ENCODE measurements at places on chromosomes 1 and 21. TPM values are rescaled to one million over a fixed set of nuclear protein-coding genes. Genes with fewer than 3 reads are reported as not detected.

The NTMT2 gene
- polyA plus RNA-seq = not detected

The WNT2B gene
- 7.5 TPM for polyA plus RNA-seq

The BSND gene
- polyA plus RNA-seq = not detected

The GBP6 gene
- 0.04 TPM for polyA plus RNA-seq

The ZCCHC17 gene
- polyA plus RNA-seq = 28.5 TPM

The OPTC gene
- polyA plus RNA-seq = not detected

The EFCAB7 gene
- 9.6 TPM for polyA plus RNA-seq

The RASAL2 gene
- polyA plus RNA-seq = 17.0 TPM

- DNase-seq = no peak
Measured at GRCh38 chr1:104229860-104230259, 480.2 kb downstream of the AMY1C start.

- DNase-seq = no peak
Measured at GRCh38 chr1:119001181-119002027, 13.3 kb upstream of the TBX15 start.

DNA sequence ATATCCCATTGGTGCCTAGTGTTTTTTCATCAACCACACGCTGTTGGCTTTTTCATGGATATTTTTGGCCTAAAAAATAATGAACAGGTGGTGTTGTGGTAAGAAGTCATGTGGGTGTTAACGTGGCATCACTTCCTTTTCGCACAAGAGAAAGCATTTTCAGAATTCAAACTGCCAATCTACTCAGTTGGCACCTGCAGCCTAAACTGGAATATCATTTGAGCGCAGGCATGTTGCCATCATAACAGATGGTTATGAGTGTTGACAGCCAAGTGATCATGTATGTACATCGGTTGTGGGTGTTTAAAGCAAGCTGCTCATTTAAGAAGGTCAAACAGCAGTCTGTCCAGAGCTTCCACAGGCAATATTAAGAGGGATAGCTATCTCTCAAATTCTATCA is 1963.0 kb downstream of the NCAM2 start:
- DNase-seq = no peak

GRCh38 chr1:232529747-232530146 is 100.2 kb downstream of the SIPA1L2 start:
- DNase-seq = no peak

GRCh38 chr1:231240531-231240882 is 505 bp upstream of the GNPAT start:
- no peak for DNase-seq

DNA sequence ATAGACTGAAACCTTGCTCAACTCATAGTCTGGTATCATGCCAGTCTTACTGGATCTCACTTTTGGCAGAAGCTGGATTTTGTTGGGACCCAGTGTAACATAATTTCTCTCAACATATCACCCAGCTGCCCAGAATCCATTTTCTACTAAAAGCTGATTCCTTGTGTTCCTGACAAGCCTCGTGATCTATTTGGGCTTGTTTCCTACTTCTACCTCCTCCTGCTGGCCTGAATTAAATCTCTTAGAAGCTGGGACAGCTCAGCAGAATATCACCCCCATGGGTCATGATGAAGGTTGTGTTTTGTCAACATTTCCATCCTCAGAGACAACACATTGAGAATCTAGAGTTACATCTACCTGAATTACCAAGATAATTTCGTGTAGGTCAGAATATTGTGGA is 7.7 kb downstream of the GOLT1A start:
- no peak for DNase-seq

DNA sequence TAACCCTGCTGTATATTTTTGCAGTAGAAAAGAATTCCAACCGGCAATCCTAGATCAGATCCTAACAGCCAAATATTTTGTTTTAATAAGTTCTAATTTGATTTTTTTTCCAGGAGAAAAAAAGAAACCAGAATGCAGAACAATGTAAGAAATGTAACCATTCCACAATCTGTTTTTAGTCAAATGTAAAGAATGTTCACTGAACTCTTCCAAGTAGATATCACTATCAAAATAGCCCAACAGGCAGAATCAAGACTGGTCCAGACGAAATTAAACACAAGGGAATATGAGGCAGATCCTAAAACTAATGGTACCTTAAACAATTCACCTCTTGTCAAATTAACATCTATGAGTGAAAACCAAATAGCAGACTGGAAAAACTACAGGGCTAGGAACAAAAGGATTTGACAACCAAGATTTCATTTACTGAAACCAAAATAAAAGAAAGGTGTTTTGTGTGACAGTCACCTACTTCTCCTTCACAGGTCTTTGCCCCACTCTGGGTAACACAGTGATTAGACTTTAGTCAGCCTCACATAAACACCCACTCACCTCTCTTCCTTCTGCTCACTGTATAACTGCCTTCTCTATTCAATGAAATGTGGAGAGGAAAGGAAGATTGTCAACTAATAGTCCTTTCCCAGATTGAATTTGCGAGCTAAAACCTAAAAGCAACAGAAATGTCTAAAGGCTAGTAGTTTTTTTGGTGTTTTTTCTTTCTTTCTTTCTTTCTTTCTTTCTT is 137.9 kb downstream of the FAF1 start:
- DNase-seq = peak; percentile 4

DNA sequence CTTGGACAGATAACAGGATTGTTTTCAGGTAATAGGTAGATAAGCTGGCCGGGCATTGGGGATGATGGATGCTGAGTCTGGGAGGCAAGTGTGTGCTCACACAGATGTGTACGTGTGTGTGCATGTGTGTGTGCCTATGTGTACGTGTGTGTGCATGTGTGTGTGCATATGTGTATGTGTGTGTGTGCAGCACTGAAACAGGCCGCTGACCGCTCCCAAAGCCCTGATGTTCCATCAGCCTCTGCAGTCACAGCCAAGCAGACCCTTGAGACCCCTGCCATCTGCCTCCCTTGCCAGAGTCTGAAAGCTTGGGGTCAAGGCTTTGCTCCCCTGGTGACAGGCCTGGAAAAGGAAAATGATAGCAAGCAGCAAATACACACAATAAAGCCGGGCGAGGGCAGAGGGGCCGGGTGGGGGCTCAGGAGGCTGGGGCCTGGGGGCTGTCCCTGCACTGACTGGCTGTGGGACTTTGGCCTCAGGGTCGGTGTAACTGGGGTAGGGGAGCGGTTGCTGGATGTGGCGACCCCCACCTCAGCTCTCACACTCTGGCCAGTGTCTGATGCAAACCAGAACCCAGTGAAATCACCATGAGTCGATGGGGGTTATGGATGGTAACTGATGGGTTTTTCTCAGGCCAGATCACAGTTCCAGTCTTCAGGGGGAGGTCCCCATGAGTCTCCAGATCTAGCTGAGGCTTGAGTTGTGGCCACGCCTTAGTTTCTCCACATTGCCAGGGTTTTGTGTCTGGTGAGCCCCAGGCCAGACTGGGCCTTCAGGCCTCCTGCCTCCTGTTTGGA is 9.2 kb upstream of the TNFRSF8 start:
- no peak for DNase-seq

GRCh38 chr1:217946511-217946910 is 315.4 kb downstream of the SPATA17 start:
- DNase-seq = no peak

DNA sequence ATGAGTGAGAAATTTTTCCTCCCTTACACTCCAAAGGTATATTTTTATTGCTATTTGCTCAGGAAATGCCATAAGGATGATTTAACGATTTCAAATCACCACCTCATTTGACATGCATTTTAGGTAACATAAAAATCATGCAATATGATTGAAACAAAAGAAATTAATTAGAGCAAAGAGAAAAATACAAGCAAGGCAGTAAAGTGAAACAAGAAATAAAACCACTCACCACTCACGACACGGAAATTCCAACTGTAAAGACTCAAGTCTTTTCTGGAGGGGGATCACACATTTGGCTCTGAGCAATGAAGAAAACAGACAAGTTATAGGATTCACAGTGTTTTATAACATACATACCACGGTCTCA is 86.8 kb upstream of the ARHGAP29 start:
- DNase-seq = no peak

Measured in large intestine (tissue), 12 donors.